ENCODE measurements at places on chromosomes 2 and 18.

DNA sequence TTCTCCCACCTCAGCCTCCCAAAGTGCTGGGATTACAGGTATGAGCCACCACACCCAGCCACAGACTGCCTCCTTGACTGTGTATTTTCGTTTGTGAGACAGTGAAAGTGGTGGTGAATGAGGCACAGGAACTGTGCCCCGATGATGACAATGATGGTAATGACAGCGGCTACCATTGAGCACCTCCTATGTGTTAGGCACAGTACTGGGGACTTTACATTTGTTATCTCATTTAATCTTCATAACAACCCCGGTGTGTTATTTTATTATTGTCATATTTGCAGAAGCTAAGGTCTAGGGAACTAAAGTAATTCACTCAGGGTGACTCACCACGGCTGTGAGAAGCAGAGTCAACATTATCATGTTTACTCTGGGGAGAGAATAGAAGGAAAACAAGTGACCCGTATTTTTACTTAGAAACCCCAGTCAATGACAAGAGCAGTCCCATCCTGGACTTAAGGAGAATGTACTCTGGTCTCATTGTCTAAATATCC, 77.6 kb upstream of the ALPP start:
- no peak for DNase-seq

GRCh38 chr2:197500503-197501131, 438 bp downstream of the HSPE1 start:
- DNase-seq, result no peak

DNA sequence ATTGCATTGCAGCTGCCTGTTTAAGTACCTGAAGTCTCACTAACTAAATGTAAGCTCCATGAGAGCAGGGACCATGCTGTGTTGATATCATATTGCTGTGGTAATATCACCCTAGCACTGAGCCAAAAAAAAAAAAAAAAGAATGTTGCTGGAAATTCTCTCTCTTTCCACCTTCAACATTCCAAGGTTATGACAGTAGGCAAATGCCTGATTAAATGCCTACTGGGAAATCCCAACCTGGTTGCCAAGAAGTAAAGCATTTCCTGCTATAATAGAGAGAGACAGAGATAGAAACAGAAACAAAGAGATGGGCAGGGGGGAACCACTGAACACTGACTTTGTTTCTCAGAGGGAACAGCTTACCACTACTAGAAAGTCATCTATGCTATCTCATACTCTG, 1604.2 kb downstream of the LRP1B start:
- no peak for DNase-seq

GRCh38 chr18:26228562-26229260, 2.5 kb downstream of the TAF4B start:
- no peak for DNase-seq

DNA sequence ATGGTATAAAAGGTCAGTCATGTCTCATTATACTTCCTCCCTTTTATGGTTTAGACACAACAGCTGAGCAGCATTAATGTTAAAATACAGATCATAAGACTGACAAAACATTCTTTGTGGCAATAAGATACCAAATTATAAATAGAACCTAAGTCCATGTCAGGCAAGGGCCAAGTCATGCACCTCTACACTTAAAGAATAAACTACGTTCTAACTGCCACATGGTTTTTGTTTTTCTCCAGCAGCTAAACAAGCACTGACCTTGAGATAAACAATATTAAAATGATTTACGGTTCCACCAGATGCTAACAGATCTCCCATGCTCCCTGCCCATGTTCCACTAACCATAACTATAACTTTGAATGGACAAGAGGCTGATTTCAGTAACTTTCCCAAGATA, 368.6 kb upstream of the TFPI start:
- DNase-seq, result no peak

DNA sequence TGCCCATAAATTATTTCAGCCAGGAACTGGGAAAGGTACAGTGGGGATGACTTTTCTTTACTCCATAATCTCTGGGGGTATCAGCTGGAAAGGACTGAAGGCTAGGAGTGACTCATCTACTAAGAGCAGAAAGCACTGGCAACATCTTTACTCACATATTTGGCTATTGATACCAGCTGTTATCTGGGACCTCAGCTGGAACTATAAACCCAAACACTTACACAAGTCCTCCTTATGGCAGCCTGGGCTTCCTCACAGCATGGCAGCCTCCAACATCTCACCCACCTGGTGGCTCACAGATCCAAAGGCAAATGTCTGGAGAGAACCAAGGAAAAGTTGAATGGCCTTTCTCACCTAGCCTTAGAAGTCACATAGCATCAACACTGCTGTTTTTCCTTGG, 379.0 kb upstream of the RND3 start:
- no peak for DNase-seq

- DNase-seq, result no peak
These were observed 137.1 kb downstream of the RPIA start for GRCh38 chr2:88828397-88829137.
